ENCODE measurements at places on chromosomes 13 and 19. TPM values are rescaled to one million over a fixed set of nuclear protein-coding genes. Genes with fewer than 3 reads are reported as not detected.

Gene ZNF888
- 5.4 TPM for total RNA-seq

DNA sequence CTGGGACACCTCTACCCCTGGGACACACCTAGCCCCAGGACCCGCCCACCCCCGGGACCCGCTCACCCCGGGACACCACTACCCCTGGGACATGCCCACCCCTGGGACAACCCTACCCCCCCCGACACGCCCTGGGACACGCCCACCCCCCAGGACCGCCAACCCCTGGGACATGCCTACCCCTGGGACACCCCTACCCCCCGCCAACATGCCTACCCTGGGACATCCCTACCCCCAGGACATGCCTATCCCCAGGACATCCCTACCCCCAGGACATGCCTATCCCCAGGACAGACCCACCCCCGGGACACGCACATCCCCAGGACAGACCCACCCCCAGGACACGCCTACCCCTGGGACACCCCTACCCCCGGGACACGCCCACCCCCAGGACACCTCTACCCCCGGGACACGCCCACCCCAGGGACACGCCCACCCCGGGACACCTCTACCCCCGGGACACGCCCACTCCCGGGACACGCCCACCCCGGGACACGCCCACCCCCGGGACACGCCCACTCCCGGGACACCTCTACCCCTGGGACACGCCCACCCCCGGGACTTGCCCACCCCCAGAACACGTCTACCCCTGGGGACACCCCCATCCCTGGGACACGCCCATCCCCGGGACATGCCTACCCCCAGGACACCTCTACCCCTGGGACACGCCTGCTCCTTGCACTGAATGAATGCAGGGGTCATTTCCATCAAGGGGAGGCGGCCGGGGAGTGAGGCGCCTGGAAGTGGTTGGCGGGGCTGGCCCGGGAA, 32.3 kb downstream of the ADPRHL1 start:
- no peak overlapping the region for H3K27ac ChIP-seq
- peaks cover 13% of the 10 kb centered on the region for H3K4me1 ChIP-seq
- no peaks in the 10 kb centered on the region for H3K27me3 ChIP-seq

Gene ZNF560
- not detected for total RNA-seq

Gene DENND1C
- not detected for total RNA-seq

DNA sequence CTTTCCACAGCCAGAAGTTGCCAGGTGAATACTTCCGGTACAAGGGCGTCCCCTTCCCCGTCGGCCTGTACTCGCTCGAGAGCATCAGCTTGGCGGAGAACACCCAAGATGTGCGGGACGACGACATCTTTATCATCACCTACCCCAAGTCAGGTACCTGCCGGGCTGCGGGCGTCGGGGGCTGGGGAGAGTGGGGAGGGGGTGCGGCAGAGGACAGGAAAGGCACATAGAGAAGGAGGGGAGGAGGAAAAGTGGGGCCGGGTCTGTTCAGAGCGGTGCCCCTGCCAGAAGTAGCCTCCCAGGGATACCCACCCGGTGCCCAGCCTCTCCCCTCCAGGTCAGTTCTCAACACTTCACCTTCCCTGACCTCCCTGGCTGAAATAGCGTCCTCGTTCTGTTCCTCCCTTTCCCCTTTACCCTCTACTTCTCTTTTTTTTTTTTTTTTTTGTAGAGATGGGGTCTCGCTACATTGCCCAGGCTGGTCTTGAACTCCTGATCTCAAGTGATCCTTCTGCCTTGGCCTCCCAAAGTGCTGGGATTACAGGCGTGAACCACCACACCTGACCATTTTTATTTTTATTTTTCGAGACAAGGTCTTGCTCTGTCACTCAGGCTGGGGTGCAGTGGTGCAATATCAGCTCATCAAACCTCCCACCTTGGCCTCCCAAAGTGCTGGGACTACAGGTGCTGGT, 24.1 kb downstream of the SULT2B1 start:
- H3K4me3 ChIP-seq = no peak overlapping the region
- peaks cover 10% of the 10 kb centered on the region for H3K4me1 ChIP-seq
- no peak overlapping the region for H3K27ac ChIP-seq
- DNase-seq = no peak

DNA sequence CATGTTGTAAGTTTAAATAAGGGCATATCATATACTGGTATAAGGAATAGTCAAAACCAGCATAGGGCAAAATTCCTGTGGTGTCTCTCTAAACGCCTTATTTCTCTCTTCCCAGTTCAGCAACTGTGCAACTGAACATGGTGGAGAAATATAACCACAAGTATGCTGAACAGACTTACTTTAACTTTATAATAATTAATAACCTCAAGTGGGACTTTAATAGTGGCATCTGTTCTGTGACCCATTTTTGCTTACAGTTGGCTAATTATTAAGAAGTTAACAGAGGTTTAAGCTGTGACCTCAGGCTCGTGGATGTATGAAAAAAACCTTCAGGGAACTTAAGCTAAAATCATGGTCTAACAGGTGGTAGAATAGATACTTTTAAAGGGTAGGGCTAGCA, 54.3 kb downstream of the MICU2 start:
- H3K27ac ChIP-seq = no peak overlapping the region
- H3K4me3 ChIP-seq = no peak overlapping the region
- H3K27me3 ChIP-seq = no peaks in the 10 kb centered on the region
- peaks cover 4% of the 10 kb centered on the region for H3K4me1 ChIP-seq

DNA sequence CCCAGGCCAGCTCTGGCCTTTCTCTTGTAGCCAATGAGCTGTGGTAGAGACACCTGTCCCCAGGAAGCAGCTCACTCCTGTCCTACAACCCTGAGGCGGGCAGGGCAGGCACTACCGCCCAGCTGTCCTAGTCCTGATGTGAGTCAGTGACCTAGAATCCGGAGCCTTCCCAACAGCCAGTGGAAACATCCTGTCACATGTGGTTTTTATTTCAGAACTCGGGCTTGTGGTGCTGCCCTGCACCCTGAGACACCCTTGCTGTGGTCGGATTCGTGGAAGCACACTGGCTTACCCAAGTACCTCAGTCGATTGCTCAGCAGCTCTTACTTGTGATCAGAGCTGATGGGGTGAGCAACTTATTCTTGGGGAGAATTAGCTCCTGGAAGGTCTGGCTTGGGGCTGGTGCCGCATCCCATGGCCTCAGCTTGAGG, 83.6 kb upstream of the ARHGEF7 start:
- H3K27ac ChIP-seq = peak overlapping the region; percentile 69
- DNase-seq = no peak

DNA sequence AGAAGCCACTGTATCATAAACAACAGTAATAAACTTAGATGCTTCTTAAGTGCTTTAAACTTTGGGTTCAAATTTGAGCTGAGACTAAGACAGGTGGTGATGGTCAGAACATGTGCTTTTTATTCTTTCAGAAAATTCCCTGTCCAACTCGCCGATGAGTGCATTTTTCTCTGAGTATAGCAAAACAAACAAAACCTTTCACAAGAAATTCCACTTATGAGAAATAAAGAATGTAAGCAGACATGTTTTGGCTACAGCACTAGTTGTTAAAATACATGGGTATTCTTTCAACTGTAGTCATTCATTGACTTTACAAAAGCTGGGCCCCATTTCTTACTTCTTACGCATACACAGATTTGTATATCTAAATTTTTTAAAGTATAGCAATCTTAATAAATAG, 125.6 kb downstream of the SPRY2 start:
- no peaks in the 10 kb centered on the region for H3K36me3 ChIP-seq
- H3K4me3 ChIP-seq = no peak overlapping the region
- peak overlapping the region; percentile 8 for H3K27ac ChIP-seq
- no peaks in the 10 kb centered on the region for H3K27me3 ChIP-seq

GRCh38 chr13:99041788-99042187, 63.9 kb upstream of the DOCK9 start:
- H3K4me1 ChIP-seq = peaks cover 46% of the 10 kb centered on the region
- H3K27ac ChIP-seq = no peak overlapping the region
- H3K36me3 ChIP-seq = no peaks in the 10 kb centered on the region
- no peaks in the 10 kb centered on the region for H3K27me3 ChIP-seq
- no peak overlapping the region for H3K4me3 ChIP-seq

Gene EGLN2
- total RNA-seq = 83.1 TPM

DNA sequence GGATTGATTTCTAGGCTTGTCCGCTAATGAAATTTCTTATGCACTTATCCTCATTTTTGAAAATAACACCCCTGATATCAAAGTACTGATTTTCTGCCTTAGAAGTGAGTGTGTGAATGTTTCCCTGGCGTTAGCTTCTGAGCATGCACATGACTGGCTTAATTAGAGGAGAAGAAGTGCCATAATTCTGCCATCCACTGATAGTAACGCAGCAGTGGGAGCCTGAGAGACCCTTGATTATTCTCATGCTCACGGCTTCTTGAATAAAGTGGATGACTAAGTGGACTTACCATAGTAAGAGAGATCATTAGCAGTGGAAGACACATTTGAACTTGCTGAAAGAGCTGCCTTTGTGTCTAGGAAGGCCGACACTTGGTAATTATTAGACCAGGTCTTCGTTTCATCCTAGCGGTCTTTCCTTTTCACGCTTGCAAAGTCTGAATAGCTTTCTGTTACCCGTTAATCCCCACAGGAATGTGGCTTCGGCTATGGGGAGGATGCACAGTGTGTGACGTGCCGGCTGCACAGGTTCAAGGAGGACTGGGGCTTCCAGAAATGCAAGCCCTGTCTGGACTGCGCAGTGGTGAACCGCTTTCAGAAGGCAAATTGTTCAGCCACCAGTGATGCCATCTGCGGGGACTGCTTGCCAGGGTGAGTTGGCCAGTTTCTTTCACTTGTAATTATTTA, 45.3 kb downstream of the TNFRSF19 start:
- no peaks in the 10 kb centered on the region for H3K27me3 ChIP-seq
- no peak overlapping the region for H3K4me3 ChIP-seq
- no peak overlapping the region for H3K27ac ChIP-seq
- H3K36me3 ChIP-seq = peaks cover 1% of the 10 kb centered on the region

DNA sequence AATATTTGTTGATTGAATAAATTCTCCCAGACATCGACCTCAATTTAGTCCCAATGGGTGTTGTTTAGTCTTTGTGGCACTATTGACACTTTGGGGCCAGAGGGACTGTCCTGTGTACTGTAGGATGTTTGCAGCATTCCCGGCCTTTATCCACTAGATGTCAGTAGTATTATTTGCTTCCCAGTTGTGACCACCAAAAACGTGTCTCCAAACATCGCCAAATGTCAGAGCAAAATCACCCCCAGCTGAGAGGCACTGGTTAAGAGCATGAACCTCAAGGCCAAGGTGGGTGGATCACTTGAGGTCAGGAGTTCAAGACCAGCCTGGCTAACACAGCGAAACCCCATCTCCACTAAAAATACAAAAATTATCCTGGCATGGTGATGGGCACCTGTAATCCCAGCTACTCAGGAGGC, 15.4 kb downstream of the NLRP12 start:
- H3K36me3 ChIP-seq = no peaks in the 10 kb centered on the region
- H3K4me1 ChIP-seq = no peaks in the 10 kb centered on the region
- no peaks in the 10 kb centered on the region for H3K27me3 ChIP-seq
- no peak for DNase-seq
- no peak overlapping the region for H3K4me3 ChIP-seq

Gene QPCTL
- total RNA-seq = 11.9 TPM

DNA sequence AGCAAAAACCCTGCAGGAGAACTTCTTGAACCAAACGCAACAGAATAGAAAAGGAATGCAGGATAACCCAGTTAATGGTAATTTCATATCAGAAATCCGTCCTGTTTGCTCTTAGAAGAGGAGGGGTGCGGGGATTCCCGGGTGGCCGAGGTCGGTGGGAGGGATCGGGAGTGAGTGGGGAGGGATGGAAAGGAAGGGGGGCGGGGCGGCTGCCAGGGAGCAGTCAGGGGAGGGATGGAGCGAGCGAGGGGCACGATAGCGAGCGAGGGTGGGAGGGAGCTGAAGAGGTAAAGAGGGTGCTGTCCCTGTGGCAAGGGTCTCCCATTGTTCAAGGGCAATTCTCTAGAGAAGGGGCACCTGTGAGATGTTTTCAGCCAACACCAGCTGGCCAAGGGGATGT, 26.5 kb downstream of the CD177 start:
- no peaks in the 10 kb centered on the region for H3K36me3 ChIP-seq
- H3K27ac ChIP-seq = no peak overlapping the region
- H3K4me3 ChIP-seq = no peak overlapping the region
- H3K4me1 ChIP-seq = no peaks in the 10 kb centered on the region

DNA sequence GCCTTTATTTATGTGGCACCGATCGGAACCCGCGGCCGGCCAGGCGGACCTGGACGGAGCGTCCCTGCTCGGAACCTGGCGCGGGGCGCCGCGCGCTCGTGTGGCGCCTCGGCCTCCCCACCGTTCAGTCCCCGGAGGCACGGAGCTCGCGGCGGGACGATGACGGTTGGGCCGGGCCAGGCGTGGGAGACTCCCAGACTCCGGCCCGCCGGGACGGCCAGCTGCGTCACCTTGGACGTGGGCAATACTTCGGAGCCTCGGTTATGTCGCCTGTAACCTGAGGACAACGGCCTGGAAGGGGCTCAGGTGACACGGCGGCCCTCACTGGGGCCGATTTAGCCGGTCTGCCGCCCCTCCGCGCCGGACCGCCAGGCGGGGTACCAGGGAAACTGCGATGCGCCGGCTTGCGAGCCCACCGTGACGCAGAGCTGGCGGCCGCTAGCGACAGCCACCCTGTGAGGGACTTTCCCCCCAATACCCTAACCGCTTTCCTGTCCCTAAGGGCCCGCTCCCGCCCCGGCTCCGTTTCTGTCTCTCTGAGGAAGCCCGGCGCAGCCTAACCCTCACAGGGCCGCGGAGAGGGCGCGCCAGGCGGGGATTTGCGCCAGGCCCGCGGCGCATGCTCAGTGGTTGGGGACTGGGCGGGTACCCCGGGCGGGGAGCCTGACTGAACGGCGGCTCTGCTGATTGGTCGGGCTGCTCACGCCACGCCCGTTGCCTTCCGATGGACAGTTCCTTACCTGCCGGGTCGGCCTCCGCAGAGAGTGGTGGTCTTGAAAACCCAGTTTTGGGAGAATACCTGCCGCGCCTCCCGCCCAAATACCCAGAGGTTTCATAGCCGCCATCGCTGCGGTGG, 109.5 kb upstream of the DOCK9 start:
- peak overlapping the region; percentile 95 for H3K4me3 ChIP-seq
- H3K27ac ChIP-seq = peak overlapping the region; percentile 95
- DNase-seq = peak; percentile 96
- no peaks in the 10 kb centered on the region for H3K36me3 ChIP-seq

DNA sequence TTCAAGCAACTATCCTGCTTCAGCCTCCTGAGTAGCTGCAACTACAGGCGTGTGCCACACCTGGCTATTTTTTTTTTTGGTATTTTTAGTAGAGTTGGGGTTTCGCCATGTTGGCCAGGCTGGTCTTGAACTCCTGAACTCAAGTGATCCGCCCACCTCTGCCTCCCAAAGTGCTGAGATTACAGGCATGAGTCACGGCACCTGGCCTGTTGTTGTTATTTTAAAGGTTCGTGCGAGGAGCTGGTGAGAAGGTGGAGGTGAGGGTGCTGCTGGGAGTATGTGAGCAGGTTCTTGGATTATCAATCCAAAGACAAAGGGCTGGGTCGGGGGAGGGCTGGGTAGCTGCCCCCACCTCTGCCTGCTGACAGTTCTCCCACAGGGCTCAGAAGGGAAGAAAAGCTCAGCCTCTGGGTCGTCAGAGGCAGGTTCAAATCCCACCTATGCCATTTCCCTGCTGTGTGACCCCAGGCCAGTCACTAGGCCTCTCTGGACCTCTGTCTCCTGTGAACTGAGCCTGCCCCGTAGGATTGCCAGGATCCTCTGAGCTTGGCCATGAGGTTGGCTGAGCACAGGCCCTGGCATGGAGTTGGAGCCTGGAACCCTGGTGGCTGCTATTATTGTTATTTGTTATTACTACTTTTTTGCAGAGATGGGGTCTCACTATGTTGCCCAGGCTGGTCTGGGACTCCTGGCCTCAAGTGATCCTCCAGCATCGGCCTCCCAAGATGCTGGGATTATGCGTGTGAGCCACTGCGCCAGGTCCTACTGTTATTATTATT, 1.5 kb downstream of the CKM start:
- H3K27me3 ChIP-seq = peaks cover 16% of the 10 kb centered on the region
- no peak overlapping the region for H3K4me3 ChIP-seq
- H3K4me1 ChIP-seq = peaks cover 8% of the 10 kb centered on the region
- H3K27ac ChIP-seq = no peak overlapping the region
- DNase-seq = no peak
- H3K36me3 ChIP-seq = no peaks in the 10 kb centered on the region
